ENCODE measurements at places on chromosomes 2 and 18.

GRCh38 chr2:101040761-101041160, 38.7 kb downstream of the RPL31 start:
- DNase-seq: no peak

GRCh38 chr2:240322231-240322955, 113.1 kb upstream of the GPC1 start:
- DNase-seq: no peak

DNA sequence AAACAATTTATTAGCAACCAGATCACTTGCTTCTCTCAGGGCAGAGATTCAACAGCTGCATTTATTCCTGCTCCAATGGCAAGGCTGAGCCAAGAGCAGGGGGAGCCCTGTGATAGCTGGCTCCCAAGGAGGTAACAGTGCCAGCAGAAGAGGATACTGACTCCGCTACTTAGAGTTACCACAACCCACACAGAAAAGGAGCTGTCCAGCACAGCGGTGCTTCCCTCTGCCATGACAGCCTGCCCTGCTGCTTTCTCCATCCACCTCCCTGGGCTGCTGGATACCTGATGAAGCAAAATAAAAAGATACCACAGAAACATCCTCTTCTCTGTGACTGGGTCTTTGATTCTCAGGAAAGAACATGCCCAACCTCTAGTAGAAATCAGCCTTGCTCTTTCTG, 467.2 kb downstream of the LRRTM4 start:
- DNase-seq: no peak

DNA sequence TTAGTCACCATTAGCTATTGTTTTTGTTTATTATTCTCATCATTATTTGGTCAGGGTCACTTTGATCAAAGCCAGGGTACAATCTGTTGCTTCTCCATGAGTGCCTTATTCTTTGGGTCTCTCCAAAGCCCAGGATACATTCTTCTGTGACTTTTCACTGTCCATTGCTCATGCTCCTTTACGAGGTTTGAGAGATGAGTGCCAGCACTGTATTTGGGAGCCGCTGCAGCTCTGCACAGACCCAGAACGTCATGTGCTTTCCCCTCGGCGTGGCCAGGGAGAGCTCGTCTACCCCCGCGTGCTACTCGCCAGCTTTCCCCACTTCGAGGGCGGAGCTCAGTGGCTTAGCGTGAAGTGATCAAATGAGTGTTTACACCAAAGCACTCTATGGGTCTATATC, 123.7 kb downstream of the COL6A3 start:
- no peak for DNase-seq

DNA sequence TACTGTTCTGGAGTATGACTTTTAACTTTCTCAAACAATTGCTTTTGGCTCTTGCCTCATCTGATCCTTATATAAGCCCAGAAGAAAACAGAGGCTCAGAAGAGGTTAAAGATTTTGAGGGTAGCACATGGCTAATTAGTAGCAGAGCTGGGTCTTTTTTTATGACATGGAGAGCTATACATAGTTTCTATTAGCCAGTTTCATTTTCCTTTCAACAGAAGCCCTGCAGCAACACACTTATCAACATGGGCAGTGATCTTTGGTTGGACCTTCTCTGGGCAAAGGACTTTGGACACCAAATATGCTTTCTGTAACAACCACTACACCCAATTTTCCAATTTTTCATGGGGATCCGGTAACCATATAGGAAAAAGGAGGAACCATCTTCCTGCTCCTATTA, 64.9 kb downstream of the NCKAP5 start:
- no peak for DNase-seq

DNA sequence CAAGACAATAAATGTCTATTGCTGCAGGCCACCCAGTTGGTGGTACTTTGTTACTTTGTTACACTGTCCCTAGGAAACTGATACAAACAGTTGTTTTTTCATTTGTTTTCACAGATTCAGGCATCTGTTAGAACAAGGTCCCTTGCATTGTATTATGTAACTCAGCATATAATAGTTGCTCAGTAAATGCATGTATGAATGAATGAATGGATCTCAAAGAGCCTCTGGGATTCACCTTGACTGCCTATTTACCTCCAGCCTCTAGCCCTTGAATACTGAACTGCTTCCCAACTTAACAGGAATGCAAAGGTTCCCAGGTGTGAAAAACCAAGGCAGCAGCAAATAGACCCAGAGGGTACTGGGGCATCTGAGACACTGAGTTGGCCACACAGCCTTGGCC, 27.4 kb upstream of the NEB start:
- no peak for DNase-seq

DNA sequence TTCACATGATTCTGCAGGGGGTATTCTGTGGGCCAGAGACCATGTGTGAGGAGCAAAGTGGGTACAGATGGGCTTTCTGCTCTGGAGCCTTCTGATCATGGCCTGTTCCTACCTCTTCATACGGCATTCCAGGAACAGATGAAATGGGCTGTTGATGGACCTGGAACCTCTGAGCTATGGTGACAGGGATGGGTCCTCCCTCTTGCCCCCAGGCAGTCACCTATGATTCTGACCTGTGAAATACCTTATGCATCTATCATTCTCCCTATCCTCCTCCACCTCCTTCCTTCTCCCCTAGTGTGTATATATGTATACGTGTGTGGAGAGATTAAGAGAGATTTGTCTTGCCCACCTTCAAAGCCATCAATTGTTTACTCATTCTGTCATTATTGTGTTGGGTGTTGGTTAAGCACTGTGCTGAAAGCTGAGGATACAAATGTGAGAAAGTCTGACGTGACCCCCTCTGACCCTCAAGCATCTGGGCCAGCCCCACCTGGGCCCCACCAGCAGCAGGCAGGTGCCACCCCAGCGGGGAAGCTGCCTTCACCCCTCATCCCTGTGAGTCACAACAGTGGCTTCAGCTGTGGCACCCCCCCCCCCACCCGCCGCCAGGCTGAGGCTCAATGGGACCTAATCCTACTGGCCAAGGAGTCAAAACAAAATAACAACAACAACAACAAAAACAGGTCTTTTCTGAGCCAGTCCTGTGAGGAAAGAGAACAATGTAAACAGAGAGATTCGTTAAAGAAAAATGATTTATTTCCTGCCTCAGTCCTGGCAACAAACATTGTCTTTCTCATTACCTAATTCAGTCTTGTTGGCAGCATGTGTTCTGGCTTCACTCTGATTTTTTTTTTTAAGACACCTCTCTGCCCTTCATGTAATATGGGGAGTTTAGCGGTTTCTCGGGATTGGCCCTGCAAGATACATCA, 103.8 kb upstream of the CDC42EP3 start:
- no peak for DNase-seq

GRCh38 chr2:181810823-181811695, 80.5 kb upstream of the ITPRID2 start:
- DNase-seq: peak; percentile 39

DNA sequence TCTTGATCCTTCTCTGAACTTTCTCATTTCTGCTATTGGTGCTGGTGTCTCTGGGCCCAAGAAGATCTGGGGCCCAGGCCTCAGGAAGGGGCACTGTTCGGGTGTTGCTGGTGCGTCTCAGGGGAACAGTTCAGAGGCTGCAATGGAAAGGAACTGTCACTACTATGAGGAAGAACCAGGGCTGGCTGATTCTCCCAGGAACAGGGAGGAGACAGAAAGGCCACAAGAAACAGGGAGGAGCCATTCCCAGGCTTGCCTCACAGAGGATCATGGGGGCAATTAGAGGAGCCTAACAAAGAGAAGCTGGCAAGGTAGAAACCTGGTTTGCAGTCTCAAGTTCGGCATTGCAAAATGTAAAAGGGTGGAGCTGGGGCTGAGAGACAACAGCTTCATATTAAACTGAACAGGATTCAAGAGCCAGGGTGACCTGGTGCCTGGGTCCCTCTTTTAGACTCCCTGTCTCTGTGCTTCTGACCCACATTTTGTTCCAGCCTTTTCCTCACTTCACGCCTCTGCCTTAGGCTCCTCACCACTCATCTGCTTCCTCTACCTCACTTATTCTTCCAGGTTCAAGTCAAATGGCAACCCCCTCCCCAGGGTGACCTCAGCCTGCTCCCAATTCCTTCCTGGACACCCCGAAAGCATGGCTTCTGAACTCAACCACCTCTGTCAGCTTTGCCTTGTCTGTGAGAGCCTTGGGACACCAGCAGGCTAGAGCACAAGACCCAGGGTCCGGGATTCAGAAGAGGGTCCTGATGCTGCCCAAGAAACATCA, 58.4 kb downstream of the GYPC start:
- no peak for DNase-seq

- DNase-seq: no peak
Measured at GRCh38 chr2:154849482-154849881, 151.0 kb downstream of the KCNJ3 start.

DNA sequence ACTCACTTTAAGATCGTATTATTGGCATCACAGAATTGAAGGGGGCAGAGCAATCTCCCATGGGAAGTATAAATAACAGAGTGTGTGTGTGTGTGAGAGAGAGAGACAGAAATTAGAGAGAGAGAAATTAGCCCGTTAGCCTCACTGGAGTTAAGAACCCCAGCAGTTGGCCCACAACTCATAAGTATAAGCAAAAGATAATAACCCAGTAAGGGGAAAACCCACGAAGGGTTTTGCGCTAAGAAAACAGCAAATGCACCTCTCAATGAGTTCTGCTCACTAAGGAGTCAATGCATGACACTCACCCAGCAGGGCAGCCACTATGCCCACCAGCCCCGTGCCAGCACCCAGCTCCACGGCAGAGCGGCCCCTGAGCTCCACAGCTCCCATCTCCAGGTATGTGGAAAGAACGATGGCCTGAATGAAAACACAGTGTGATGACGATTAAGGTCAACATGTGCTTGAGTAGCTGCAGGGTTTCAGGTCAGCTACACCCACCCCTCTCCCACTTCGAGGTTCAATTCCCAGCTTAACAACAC, 3.6 kb downstream of the METTL21A start:
- DNase-seq: no peak

GRCh38 chr18:25535495-25535894, 183.5 kb upstream of the ZNF521 start:
- no peak for DNase-seq

- DNase-seq: no peak
Measured at GRCh38 chr18:57827646-57828045, 24.5 kb upstream of the ATP8B1 start.

GRCh38 chr18:49023271-49023937, 72.6 kb upstream of the SMAD7 start:
- DNase-seq: no peak

GRCh38 chr2:86254576-86255538, 55.6 kb downstream of the MRPL35 start:
- no peak for DNase-seq

DNA sequence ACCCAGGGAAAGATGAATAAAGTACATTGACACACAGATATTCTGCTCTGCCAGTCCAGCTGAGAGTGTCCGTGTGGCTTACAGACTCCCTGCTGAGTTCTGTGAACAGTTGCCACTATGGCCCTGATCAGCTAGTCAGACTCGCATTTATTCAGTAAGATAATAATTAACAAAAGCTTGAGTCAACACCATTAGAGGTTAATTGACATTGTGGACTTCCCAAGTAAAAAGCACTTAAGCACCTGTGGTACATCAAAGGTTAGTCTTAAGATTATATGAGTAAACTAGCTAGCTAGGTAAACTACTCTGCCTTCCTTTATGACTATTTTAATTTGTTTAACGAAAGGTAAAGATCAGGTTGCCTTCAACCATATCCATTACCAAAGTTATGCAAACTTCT, 33.7 kb downstream of the ANKRD30B start:
- no peak for DNase-seq

- DNase-seq: no peak
Measured at GRCh38 chr2:100291152-100291970, 30.9 kb downstream of the LONRF2 start.

DNA sequence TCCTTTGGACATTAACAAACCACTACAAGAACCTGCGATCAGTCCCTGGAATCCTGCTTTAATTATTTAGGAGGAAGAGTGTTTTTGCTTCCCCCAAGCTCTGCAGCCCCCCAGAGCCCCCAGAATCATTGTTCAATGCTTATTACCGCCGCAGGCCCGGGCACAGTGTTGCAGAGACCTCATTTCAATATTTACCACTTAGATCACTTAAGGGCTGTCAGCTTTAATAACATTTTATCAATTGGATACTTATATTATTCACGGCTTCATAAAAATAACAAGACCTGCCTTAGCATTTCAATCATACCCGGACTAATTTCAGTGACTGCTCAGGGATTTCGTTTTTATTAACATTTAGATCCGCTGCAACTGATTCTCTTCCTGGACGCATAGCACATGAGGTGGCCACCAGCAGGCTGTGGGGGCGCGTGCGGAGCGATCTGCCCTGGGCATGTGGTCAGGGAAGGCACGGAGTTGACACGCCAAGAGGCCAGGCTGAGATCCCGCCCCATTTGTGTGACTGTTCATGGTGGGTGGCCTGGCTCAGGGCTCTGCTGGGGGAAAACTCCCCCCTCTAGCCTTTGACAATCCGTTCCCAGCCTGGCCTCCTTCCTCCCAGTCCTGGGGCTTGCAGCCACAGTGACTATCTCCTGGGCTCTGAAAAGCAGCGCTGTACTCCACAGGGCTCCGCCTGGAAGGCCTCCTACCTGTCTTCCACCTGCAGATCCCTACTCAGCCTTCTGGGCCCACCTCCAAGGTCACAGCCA, 267.6 kb downstream of the SRBD1 start:
- DNase-seq: no peak

- DNase-seq: no peak
Measured at GRCh38 chr2:74425523-74425922, 4.0 kb downstream of the WDR54 start.

- DNase-seq: no peak
Measured at GRCh38 chr2:140643761-140644187, 1487.0 kb downstream of the LRP1B start.

DNA sequence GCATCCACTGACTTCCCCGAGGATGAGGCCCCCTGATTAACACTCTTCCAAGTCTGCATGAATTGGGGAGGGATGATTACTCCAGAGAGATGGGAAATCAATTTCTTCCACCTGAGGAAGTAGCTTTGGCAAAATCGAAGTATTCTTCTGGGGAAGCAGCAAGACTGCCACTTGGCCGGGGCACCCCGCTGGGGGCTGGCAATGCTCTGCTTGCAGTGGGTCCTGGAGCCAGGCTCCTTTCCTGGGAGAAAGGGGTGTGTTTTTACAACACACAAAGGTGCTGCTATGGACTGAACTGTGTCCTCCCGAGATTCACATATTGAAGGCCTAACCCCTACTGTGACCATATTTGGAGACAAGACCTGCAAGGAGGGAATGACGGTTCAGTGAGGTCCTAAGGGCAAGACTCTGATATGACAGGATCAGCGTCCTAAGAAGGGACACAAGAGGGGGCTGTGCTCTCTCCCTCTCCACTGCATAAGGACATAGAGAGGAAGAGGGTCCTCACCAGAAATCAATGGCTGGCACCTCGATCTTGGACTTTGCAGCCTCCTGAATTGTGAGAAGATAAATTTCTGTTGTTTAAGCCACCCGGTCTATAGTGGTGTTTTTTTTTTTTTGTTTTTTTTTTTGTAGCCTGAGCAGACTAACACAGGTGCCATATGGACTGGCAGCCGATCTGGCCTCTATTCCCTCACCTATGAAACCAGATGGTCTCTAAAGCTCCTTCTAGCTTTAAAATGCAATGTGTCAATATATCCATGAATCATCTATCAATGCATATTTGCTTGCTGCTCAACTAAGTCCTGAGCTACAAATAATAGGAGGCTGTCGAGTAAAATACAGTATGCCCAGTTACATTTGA, 3.6 kb upstream of the SMARCAL1 start:
- no peak for DNase-seq
